Jurkat, Clone E6-1 (cell line): ENCODE measurements at places on chromosomes 3 and 15.

DNA sequence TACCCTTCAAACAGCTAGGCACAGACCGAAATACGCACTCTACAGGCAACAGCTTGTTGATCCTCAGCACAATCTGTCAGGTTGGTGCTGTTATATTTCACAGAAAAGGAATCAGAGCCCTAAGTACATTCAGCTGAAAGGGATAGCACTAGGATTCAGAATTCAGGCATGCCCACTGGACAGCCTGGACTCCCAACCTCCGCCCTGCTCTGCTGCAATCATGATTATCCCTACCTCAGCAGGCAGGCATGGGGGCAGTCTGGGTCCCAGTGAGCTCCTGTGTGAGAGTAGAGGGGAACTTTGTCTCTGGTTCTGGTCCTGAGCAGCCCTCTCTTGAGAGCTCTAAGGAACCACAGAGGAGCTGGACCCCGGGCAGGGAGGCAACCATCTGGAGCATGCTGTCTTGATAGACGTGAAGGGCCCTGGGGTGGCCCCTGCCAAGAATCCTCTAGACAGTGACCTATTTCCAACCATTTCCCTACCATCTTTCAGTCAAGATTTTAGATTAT is 23.4 kb upstream of the NOX5 start:
- no peak for DNase-seq

- no peak for DNase-seq
These were observed 23.4 kb downstream of the SPSB4 start for GRCh38 chr3:141074529-141074928.

GRCh38 chr3:74301056-74301455 is 313.4 kb downstream of the CNTN3 start:
- DNase-seq = no peak

- no peak for DNase-seq
These were observed 121.9 kb upstream of the PHLDB2 start for GRCh38 chr3:111737047-111737705.

DNA sequence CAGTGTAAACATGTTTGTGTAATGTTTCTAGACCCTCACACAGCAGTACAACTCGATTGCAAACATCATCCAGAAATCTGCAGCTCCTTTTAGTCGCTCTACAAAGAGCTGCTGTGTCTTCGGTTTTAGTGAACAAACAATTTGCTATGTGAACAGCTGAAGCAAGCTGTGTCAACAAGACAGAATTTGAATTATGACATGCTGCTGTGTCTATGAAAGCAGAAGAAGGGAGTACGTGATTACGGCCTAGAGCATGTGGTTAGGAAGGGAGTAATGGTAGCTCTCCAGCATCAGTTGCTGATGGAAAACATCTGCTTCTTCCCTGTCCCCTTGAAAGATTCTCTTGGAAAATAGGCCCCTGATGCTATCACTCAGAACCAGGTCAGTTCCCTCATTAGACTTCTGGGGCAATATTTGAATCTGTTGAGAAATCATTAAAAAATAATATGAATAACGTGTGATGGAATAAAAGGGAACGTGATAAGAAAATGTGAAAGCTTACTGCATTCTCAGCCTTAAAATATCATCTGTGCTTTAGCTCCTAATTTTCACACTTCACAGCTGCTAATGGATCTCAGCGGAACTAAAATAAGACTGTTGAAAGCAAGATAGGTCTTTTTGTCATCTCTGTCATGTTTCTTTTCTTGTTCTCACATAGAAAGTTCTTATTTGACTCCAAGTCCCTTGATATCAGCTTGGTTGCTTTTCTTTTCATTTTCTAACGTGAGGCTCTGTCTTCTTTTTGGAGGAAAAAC is 891.5 kb downstream of the ROBO2 start:
- DNase-seq = no peak

DNA sequence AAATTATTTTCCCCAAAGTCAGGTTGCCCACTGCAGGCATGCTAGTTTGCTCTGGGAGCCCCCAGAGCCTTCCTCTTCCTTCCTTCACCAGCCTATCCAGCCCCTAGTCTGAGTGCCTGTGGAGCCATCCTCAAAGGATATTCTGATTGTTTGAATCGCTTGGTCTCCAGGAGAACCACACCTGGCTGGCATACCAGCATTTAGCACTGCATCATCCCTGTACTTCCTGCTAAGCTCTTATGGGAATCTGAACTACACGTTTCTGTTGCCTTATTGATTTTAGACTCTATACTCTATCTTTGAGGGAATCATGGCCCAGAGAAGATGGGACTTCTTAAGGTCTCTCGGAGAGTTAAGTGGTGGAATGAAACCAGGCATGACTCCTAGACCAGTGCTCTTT is 26.3 kb downstream of the ZBTB38 start:
- no peak for DNase-seq

GRCh38 chr15:98163319-98164045 is 203.0 kb downstream of the ARRDC4 start:
- DNase-seq = no peak

DNA sequence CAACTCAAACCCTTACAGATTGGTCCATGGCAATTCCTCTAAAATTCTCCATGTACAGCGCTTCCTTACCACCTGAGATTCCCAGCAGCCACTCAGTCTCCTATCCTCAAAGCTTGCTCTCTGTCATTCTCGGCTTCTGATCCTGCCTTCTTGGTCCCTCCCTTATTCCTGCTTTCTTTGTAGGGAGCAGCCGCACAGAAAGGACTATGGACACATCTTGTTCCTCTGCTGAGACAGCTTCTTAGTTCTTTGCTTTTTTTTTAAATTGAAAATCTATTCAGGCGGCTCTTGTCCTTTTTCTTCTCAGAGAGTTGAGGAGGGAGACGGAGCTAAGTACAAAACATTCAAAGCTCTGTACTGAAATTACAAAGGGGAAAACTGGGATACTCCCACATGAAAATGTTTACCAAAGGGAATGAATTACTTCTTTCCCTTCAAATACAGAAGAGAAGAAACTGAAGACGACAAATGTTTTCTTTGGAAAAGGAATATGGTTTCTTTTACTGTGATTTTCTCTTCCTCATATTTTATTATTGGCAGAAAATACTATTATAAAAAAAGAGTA is 285.1 kb downstream of the IL20RB start:
- DNase-seq = no peak

DNA sequence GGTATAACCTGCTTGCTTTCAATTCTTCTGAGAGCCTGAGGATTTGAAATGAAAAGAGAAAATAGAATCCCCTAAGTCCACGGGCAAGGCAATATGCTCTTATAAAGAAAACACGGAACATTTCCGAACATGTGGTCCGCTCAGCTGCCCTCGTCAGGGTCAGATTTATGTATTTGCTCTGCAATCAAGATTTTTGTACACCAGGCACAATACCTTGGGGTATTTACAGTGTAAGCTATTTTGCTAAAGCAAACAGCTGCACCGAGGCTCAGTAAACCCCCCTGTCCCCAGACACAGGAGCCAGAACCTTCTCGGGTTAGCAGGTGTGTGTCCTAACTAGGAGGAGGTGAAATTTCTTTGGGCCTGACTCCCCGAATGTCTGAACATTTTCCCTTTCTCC is 155.8 kb upstream of the LRIG1 start:
- no peak for DNase-seq

DNA sequence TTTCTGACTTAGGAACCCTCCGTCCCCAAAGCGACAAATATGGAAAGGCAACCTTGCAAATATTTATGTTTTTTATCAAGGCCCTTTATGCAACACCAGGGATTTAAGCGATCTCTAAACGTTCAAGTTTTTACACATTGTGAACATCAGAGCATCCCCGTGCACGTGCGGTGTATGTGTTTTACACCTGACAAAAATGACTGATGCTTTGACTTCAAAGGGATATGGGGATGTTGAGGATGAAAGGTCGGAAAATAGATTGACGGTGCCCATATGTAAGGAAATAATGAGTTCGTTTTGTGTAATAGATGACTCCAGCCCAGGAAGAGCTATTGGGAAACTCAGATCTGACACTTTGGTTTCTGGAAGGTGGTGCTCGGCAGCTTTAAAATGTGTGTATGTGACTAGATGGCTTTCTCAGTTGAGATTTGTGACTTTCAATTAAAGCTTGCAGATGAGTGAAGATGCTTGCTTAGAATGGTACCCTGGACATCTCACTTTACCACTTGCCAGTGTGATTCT is 866 bp downstream of the SLC49A4 start:
- no peak for DNase-seq
